ENCODE measurements at places on chromosomes 1 and 21.
A peak's percentile ranks its signal among the peaks of the same experiment; 100 is the strongest.

- DNase-seq: no peak
Observed at GRCh38 chr1:93440272-93440671, 7.6 kb upstream of the FNBP1L start.

DNA sequence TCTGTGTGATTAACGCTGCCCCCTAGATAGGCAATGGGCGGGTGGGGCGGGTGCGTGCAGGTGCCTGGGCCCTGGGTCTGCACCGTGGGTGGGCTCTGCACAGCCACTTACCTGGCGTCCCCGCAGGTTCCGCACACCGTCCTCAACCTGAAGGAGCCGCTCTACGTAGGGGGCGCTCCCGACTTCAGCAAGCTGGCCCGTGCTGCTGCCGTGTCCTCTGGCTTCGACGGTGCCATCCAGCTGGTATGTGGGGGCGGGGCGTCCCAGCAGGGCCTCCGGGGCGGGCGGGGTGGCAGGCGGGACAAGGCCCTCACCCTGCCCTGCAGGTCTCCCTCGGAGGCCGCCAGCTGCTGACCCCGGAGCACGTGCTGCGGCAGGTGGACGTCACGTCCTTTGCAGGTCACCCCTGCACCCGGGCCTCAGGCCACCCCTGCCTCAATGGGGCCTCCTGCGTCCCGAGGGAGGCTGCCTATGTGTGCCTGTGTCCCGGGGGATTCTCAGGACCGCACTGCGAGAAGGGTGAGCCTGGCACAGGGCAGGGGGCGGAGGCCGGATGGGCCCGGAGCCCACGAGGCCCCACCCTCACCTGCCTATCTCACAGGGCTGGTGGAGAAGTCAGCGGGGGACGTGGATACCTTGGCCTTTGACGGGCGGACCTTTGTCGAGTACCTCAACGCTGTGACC, 22.8 kb downstream of the RNF223 start:
- no peak for DNase-seq

GRCh38 chr1:15244813-15245212, 2.2 kb upstream of the FHAD1 start:
- DNase-seq: no peak

DNA sequence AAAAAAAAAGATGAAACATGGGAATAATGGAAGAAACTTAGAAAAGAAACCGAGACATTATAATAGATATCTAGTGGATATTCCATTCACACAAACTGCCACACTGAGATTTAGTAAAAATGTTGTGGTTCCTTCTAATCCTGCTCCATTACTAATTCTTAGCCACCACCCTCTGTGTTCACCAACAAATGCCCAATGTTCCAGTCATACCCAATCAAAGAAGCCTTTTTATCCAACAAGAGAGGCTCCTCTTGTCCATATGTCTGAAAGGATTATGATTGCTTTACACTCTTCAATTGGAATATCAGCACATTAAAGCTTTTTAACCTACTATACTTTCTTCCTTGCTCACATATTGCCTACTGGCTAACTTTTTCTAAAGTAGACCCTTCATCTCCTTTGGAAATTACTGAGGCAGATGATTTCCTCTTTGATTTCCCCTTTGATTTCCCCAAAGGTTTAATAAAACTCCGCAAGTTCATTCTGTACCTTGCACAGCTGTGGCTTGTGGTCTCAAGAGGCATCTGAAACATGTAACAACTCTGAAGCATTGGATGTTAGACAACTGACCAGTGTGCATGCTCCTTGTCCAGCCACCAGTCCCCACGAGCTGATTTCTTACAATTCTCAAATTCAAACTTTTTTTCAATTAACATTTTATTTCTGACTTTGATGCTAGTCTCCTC, 305.6 kb upstream of the LYPLAL1 start:
- DNase-seq: no peak

GRCh38 chr1:218765753-218766152, 407.9 kb upstream of the LYPLAL1 start:
- no peak for DNase-seq

GRCh38 chr1:50308878-50309277, 114.4 kb downstream of the DMRTA2 start:
- peak; percentile 79 for DNase-seq

DNA sequence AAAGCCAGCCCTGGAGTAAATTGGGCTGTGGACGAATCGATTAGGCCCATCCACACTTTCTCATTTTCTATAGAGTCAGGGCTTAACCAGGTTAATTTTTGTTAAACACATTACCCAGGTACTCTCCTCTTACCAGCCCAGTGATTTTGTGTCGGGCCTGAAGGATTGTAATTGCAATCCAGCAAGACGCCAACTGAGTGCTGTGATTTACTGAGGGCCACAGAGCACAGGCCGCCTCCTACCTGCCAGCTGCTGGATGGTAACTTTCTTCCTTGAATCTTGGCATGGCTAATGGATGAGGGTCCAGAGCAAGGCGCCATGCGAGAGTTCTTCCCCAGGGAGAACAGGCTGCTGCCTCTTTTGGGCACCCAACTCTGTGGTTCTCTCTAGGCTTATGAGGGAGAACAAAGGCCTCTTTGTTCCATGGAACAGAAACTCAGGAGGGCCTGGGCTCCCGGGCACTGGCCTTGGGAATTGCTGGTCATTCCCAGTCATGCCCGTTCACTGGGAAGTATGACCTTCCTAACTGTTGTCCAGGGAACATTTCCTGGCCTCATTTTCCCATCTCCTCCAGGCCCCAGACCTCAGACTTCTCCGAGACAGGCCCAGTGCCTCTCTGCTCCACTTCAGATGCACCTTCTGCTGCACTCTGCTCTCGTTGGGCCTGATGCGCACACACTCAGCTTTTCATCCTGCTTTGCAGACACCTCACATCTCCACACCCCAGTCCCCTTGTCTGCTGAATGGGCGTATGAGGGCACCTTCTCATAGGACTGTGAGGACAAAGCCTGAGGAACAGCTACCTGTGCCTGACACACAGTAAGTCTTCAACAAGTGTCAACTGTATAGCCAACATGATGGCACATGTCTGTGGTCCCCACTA, 57.3 kb downstream of the SYF2 start:
- DNase-seq: no peak

DNA sequence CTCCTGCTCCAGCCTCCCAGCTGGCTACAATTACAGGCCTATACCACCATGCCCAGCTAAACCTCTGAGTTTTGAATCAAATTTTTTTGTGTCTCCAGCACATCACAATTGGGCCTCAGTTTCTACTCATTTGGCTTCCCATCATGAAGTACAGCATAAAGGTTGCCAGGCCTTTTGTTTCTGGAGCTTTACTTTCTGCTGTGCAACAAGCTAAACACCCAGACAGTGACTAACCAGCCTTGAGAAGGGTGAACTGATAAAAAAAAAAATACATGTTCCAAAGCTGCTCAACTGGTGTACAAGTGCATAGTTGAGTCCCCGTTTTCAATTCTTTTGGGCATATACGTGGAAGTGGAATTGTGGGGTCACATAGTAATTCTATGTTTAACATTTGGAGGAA, 25.1 kb downstream of the TIAM1 start:
- no peak for DNase-seq

GRCh38 chr21:20258542-20258941, 739.7 kb upstream of the NCAM2 start:
- DNase-seq: no peak

- no peak for DNase-seq
Observed at GRCh38 chr1:118960026-118960561, 28.0 kb downstream of the TBX15 start.

- DNase-seq: no peak
Observed at GRCh38 chr1:194044892-194045291, 858.5 kb upstream of the B3GALT2 start.

- DNase-seq: no peak
Observed at GRCh38 chr1:240417317-240417716, 194.6 kb downstream of the GREM2 start.

GRCh38 chr1:50929376-50929958, 30.6 kb downstream of the FAF1 start:
- DNase-seq: no peak
